Smooth muscle cell of bladder (primary cell): ENCODE measurements at places on chromosomes 6 and 20. TPM values are rescaled to one million over a fixed set of nuclear protein-coding genes. Genes with fewer than 3 reads are reported as not detected.

PDSS2 gene
- 8.2 and 9.1 TPM in 2 replicates for total RNA-seq

WTAP gene
- total RNA-seq, result 112 and 146 TPM in 2 replicates

ARMH2 gene
- total RNA-seq, result not detected in 2 replicates

MUCL3 gene
- not detected in 2 replicates for total RNA-seq

SUMO4 gene
- total RNA-seq, result 1.1 and 1.3 TPM in 2 replicates
